ENCODE measurements at places on chromosomes 13 and 19. TPM values are rescaled to one million over a fixed set of nuclear protein-coding genes. Genes with fewer than 3 reads are reported as not detected.

The HIPK4 gene
- polyA plus RNA-seq = 0.08 TPM

The PCDH9 gene
- polyA plus RNA-seq = 0.05 TPM

The TMEM238 gene
- not detected for polyA plus RNA-seq

The FXYD7 gene
- not detected for polyA plus RNA-seq

The ADAMTSL5 gene
- polyA plus RNA-seq = 0.29 TPM

The CACNG6 gene
- not detected for polyA plus RNA-seq

The PHLDB3 gene
- 5.7 TPM for polyA plus RNA-seq

The KL gene
- polyA plus RNA-seq = 0.96 TPM

The GPR42 gene
- not detected for polyA plus RNA-seq

The ZNF613 gene
- 4.5 TPM for polyA plus RNA-seq

DNA sequence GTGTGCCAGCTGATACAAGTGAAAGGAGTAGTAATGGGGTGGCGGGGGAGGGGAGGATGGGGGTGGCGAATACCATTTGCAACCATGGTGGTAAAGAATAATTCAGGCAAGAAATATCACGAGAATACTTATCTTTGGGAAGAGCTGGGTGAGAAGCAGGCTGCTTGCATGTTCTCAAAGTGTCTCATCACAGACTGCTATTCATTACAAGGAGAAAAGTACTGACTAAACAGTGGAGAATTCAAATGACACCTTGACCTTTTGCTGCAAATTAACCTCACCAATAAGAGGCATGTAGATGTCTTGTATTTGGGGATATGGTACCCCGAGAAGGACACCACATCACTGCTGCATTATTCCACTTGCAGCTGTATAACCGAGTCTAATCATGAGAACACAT lies 585.7 kb upstream of the GPC6 start:
- DNase-seq = no peak

- DNase-seq = no peak
These were observed 112.8 kb downstream of the ITGBL1 start for GRCh38 chr13:101565317-101565716.

- no peak for DNase-seq
These were observed 38.8 kb upstream of the ALOX5AP start for GRCh38 chr13:30696278-30697176.

DNA sequence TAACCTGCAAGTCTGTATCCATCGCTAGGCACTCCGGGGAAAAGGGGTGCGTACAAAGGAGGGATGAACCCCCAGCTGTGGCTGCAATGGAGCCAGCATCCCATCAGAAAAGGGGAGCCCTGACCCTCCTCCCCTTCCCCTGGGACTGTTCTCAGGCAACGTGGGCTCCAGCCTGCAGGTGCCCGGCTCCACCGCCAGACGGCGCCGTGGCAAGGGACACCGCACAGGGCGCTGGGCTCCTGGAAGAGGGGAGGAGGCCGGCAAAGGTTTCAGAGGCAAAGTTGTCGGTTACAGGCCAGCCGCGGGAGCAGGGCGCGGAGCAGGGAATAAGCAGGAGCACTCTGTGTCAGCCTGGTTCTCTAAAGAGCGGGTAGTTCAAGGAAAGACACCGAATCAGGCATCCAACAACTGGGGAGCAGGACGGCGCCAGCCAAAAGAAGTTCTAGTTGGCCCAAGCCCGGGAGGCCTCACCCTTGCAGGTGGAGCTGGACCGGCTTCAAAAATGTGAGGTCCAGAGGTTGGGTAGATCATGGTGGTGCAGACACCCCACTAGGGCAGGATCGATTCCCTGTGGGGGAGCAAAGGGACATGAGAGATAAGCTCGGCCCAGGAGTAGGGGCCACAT lies 53.0 kb upstream of the ATP12A start:
- DNase-seq = no peak

DNA sequence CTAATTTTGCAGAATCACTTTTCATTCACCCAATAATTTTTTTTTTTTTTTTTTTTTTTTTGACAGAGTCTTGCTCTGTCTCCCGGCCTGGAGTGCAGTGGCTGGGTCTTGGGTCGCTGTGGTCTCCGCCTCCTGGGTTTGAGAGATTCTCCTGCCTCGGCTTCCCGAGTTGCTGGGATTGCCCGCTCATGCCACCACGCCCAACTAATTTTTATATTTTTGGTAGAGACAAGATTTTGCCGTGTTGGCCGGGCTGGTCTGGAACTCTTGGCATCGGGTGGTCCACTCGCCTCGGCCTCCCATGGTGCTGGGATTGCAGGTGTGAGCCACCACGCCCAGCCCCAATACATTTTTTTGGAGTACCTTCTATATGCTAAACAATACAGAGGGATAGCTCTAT lies 1120.0 kb upstream of the ATXN8OS start:
- no peak for DNase-seq

DNA sequence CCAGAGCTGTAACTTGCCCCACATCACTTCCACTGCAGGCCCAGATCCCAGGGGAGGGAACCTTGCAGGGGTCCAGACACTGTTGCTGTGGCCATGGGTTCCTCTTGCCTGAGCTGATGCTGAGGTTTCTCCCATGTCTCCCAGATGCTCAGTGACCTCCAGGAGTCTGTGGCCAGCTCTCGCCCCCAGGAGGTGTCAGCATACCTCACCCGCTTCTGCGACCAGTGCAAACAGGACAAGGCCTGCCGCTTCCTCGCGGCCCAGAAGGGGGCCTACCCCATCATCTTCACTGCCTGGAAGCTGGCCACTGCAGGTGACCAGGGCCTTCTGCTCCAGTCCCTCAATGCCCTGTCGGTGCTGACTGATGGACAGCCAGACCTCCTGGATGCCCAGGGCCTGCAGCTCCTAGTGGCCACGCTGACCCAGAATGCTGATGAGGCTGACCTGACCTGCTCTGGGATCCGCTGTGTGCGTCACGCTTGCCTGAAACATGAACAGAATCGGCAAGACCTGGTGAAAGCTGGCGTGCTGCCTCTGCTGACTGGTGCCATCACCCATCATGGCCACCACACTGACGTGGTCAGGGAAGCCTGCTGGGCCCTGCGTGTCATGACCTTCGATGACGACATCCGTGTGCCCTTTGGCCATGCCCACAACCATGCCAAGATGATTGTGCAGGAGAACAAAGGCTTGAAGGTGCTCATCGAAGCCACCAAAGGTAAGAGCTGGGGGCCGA lies 12.1 kb upstream of the SLC25A42 start:
- no peak for DNase-seq

- DNase-seq = no peak
These were observed 13.2 kb downstream of the CLEC4G start for GRCh38 chr19:7718668-7719067.

GRCh38 chr13:63425131-63425530 lies 2009.5 kb upstream of the PCDH20 start:
- DNase-seq = no peak

DNA sequence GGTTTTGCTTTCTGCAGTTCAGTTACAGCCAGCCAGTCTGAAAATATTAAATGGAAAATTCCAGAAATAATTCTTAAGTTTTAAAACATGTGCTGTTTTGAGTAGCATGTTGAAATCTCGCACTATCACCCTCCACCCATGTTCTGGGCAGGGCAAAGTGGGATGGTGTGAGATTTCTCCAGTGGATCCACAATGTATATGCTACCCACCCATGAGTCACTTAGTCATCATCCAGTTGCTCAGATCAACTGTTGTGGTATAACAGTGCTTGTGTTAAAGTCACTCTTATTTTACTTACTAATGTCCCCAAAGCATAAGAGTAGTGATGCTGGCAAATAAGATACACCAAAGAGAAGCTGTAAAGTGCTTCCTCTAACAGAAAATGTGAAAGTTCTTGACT lies 56.4 kb downstream of the CYSLTR2 start:
- no peak for DNase-seq

GRCh38 chr13:33110386-33110712 lies 94.1 kb downstream of the KL start:
- no peak for DNase-seq

GRCh38 chr13:64917566-64917965 lies 2312.6 kb downstream of the PCDH9 start:
- DNase-seq = no peak

- no peak for DNase-seq
These were observed 11.6 kb downstream of the SHKBP1 start for GRCh38 chr19:40588110-40588854.

GRCh38 chr19:12723381-12723640 lies 421 bp downstream of the TNPO2 start:
- DNase-seq = no peak

DNA sequence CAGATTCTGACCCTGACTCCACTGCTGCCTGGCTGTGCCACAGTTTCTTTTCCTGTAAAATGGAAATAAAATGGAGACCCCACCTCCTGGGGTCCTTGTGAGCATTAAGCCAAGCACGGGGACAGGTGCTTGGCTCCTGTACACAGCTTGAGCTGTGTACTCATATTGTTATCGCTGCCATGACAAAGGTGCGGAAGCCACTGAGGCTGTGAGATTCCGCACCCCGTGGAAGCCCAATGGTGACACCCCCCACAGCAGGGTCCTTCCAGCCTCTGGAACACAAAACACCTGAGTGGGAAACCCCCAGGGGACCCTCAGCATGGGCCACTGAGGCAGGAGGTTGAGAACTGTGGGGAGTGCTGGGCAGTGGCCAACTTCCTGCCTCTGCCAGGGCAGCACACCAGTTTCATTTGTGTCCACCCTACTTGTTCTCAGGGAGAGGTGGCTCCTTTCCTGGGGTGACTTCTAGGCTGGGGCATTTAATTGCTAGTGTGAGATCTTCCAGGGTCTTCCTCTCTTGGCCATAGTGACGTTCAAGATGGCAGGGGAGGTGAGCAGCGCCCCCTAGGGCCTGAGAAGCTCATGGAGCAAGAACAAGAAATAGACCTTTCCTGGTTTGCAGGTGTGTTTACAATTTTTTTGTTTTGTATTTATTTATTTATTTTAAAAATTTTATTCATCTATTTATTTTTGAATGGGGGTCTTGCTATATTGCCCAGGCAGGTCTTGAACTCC lies 5.4 kb upstream of the JSRP1 start:
- no peak for DNase-seq

GRCh38 chr13:82672248-82672647 lies 1210.0 kb downstream of the SLITRK1 start:
- no peak for DNase-seq

DNA sequence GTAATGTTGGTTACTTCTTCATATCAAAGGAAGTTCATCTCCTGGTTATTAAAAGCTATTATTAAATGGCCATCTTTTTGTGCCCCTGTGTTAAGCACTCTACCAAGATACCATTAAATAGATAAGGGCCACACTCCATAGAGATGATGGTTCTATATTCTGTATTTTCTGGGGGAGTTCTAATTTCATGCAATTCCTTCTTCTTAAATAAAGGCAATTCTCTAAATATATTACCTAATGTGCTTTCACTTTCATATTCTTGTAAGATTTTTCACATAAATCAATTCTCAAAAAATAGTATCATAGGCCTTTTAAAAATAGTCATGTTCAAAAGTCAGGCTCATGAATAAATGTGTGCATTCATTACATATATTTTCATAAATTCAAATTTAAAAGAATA lies 47.0 kb upstream of the USPL1 start:
- no peak for DNase-seq

DNA sequence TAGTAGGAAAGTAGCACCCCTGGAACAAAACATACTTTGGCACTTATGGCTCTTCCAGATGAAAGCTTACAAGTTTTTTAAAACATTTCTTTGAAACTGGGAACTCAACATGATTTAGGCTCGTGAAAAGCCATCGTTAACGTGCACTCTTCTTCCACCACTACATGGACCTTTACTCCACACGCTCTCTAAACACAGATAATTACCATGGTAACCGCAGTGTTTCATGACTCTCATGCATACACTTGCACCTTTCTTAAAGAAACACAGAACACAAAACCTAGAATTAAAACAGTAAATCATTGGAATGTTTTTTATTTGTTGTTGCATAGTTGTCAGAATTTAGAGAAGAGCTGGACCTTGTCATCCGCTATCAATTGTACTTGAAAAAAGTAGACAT lies 154.3 kb downstream of the FGF9 start:
- no peak for DNase-seq

DNA sequence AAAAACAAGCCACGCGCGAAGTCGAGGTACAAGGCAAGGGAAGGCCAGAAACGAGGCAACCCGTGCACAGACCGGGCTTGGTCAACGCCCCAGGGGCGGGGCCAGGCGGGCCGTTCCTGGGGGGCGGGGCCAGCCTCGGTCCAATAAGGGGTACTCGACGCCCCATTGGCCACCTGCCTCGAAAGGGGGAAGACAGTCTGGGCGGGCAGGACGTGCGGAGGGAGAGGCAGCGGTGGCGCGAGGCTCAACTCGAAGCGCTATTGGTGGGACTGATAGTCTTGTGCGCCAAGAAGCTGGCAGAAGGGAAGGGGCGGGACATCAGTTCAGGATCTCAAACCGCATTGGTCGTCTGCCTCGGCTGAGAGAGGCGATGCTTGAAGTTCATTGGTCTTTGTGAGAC lies at the start of gene LYPD4:
Gene LYPD4, minus strand, starts transcription at position 83 of the 400 bp plus-strand sequence. CDS start 5,398 bp downstream, outside the sequence.
- no peak for DNase-seq

GRCh38 chr19:46107371-46107770 lies 17.1 kb downstream of the IGFL3 start:
- DNase-seq = no peak

DNA sequence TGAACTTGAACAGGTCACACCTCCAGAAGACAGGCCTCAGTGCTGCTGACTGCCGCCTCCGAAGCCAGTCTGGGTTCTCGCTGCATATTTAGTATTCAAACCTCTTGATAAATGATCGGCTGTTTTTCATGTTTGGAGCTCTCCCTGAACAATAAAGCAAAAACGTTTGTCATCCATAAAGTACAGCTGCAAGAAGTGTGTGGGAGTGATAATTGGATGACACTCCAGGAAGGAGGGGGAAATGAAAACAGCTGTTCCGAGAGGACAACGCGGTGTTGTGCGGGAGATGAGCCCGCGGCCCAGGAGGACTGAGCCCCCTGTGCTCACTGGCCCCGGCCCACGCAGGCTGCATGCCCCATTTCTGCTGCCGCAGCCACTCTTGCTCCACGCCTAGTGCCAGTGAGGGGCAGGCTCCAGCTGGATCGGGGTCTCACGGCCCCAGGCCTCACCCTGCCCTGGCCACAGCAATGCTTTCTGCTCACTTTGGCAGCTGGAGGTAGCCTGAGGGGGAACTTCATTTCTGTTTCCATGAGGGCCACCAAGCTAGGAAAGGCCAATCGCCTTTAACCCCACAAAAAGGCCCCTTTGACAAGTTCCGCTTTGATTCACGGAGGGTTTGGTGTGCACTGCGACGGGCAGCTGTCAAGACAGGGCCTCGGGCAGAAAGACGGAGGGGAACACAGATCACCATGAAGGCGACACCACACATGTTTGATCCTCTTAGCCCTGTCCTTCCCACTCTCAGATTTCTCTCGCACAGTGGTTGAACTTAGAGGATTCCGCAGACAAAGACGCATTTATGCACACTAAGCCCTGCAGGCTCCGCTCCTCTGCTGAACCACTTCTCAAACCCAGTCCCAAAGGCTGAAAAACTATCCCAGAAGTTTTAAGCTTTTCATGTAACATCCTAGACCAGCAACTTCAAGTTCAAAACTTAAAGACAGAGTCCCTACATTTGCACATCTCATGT lies 537.6 kb downstream of the EFNB2 start:
- DNase-seq = no peak

- no peak for DNase-seq
These were observed 1322.2 kb downstream of the PCDH9 start for GRCh38 chr13:65907666-65908525.
